HS-5 (cell line): ENCODE measurements at places on chromosomes 16 and 17.

DNA sequence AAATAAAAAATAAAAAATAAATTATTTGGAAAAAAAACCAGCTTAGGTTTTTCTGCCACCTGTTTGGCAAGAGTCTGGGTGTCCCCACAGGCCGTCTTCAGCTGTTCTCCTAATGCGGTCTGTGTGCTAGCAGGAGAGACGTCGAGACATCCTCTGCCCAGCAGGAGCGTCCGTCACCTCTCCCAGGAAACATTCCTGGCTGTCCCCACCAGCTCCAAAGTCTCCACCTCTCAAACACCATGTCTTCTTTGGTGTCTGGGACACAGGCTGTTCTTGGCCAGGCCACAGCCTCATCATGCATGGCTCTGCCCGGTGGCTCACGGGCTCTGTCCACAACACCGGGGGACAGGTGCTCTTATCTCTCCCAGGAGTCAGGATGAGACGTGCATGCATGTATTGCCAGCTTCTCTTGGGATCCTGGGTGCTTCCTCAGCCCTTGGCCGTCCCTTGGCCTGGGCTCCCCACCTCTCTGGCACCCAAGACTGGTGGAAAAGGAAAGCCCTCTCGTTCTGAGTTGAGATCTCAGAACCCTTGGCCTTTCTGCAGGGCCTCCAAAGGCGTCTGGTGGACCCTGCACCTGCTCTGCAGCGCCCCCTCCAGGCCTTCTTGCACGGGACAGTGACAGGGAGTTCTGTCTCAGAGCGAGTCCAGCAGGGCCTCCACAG, 84.9 kb upstream of the CBX4 start:
- DNase-seq = no peak

DNA sequence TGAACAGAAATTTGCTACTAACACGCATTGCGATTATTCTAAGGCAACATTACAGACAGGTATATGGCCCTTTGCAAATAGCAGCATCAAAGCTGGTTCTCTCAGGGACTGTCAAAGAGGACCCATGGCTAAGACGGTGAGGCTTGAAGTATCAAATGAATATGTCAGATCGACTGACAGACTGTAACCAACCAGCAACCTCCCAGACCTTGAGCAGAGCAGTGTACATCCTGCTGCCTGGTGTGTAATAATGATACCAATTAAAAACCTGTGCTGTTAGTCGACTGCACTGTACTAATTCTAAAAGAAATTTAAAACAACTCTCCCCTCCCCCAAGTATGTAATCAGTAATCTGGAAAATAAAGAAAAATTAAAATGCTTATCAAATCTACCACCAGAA, 35.9 kb upstream of the GHDC start:
- no peak for DNase-seq

- no peak for DNase-seq
These were observed 24.2 kb downstream of the MPG start for GRCh38 chr16:102060-102855.

DNA sequence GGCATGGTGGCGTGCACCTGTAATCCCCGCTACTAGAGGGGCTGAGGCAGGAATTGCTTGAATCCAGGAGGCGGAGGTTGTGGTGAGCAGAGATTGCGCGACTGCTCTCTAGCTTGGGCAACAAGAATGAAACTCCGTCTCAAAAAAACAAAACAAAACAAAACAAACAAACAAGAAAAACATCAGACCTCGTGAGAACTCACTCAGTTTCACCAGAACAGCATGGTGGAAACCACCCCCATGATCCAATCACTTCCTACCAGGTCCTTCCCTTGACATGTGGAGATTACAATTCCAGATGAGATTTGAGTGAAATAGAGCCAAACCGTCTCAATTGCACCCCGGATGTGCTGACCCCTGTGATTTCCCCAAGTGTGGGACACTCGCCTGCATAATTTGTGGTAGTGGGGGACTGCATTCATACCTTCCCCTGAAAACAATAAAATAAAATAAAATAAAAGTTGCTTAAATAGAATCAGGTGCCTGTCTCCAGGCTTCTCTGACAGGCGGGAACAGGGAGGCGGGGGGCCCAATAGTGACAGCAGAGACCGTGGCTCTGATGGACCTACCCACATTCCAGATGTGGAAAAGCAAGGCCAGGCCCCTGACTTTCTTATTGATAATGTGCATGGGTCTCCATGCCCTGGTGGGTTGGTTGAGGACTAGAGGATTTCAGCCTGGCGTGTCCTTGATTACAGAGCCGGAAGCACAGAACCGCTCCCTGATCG, 13.1 kb downstream of the ZSCAN10 start:
- no peak for DNase-seq
